ENCODE measurements at places on chromosomes 2 and 18. TPM values are rescaled to one million over a fixed set of nuclear protein-coding genes. Genes with fewer than 3 reads are reported as not detected.

NAPG gene
- total RNA-seq: 50.2 TPM

GRCh38 chr2:28103611-28104010, 213.1 kb downstream of the BABAM2 start:
- no peak for DNase-seq

DNA sequence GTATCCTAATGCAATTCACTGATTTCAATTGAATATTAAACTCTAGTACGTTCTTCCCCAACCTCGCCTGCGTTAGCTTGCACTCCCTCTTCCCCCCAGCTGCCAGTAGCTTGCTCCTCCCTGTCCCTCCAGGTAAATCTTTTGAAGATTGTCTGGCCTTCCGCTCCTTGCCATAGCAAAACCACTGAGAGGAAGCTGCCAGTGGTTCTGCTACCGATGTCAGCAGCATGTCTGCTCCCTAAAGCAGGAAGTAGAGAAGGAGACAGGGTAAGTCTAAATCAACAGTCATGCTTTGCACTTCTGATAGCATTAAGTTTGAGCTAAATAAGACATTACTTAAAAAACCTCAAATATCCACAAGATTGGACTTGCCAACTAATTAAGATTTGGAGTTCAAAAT, 89.1 kb downstream of the SCN2A start:
- DNase-seq: no peak

SP9 gene
- 0.81 TPM for total RNA-seq

DNA sequence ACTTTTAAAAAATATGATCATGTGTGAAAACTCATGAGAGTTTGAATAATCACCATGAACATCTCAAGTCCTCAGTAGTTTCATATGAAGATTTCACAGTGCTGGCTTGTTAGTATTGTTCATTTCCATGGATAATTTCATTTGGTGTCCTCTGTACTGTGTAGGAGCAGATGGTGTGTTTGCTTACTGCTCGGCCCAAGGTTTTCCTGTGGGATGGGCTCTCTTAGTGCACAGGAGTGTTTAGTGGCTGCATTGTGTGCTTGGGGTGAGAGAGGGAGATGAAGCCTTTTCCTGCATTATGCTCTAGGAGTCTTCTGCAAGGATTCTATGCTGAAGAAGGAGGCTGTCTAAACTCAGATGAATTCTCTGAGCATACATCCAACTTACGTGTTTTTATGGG, 270.6 kb downstream of the SOCS6 start:
- no peak for DNase-seq

GRCh38 chr2:20989404-20989803, 54.5 kb downstream of the APOB start:
- DNase-seq: no peak
